ENCODE measurements at places on chromosomes 5 and 9.

DNA sequence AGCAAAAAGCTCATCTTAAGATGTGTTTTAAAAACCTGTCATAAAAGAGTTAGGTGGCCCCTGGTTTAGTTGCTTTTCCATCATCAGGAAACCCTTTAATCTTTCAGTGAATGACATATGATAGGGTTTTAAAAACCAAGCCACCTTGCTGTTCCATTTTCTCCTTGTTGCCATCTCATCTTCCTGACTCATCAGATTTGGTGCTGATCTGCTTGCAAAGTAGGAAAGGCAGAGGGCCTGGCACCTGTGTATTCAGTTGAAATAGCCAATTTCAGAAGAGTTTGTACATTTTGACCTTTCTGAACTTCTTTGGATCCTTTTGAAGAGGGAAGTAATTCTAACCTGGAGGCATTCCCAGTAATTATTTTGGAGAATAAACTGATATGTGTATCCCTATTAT, 272.7 kb downstream of the CD180 start:
- DNase-seq = no peak

- DNase-seq = no peak
Measured at GRCh38 chr5:176929654-176930053, 30.5 kb upstream of the HK3 start.

- DNase-seq = peak; percentile 40
Measured at GRCh38 chr9:3401221-3401954, 124.4 kb downstream of the RFX3 start.

DNA sequence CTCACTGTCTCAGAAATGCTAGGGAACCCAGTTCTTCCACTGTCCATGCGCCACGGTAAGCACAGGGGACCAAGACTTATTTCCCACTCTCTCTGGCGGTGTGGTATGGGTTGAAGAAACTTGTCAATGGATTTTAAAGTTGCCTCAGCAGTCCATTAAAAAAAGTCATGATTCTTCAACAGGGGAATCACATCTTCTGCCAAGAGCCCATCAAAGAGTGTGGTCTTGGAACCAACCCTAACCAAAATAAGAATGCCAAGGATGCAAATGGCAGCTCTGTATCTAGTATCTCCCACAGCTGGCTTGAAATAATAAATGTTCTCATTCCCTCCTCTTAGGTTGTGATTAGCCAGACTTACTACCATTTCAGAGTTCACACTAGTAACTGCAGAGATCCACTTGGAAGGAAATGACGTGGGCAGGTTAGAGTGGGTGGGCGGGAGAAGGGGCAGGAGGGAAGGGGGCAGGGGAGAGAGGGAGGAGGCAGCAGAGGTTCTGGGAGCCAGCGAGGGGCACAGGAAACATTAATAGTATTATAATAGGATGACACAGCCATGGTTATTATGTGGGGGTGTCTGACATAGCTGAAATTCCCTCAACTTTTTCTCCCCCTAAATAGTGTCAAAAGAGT, 17.6 kb downstream of the PTCH1 start:
- DNase-seq = no peak

DNA sequence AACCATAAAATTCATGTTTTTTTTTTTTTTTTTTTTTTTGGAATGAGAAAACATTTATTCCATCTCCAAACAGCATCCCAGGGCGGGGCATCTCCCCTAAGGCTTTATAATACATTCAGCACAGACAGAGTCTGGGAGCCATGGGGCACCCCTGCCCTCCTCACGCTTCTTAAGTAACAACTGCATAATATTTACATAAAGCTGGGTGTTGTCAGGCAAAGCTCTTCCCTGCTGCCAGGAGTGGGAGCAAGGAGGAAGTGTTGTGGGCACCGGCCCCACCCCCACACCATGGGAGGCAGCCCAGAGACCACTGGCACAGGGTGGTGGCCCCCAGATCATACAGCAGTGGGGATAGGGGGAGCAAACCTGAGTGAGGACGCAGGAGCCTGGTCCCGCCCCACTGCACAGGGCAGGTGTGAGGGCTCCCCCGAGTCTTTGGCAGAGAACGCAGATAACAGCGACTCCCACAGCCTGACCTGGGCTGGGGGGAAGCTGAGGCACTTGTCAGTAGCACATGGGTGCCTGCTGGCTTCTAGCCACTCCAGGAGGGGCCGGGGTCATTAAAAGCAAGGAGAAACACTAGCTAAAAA, 86.1 kb upstream of the CEP78 start:
- no peak for DNase-seq

- DNase-seq = peak; percentile 43
Measured at GRCh38 chr9:136327304-136327974, at the start of gene GPSM1. TSS of gene GPSM1 (plus strand) at chr9:136327539. CDS start at chr9:136327696, 157 bp downstream.

DNA sequence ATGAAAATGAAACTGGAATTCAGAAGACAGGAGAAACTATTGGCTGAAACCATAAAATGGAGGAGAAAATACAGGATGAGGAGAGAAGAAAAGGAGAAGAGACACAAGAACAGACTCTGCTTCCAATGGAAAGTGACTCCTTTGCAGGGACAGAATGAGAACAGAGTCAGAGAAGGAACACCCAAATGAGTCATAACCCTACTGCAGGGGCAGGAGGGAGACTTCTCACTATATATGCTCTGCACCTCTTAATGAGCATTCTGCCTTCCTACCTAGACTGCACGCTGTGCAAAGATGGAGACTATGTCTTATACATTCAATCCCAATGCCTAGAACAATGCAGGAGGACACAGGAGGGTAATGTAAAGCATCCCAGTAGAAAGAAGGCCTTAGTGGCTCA, 2.1 kb downstream of the SAXO1 start:
- no peak for DNase-seq

DNA sequence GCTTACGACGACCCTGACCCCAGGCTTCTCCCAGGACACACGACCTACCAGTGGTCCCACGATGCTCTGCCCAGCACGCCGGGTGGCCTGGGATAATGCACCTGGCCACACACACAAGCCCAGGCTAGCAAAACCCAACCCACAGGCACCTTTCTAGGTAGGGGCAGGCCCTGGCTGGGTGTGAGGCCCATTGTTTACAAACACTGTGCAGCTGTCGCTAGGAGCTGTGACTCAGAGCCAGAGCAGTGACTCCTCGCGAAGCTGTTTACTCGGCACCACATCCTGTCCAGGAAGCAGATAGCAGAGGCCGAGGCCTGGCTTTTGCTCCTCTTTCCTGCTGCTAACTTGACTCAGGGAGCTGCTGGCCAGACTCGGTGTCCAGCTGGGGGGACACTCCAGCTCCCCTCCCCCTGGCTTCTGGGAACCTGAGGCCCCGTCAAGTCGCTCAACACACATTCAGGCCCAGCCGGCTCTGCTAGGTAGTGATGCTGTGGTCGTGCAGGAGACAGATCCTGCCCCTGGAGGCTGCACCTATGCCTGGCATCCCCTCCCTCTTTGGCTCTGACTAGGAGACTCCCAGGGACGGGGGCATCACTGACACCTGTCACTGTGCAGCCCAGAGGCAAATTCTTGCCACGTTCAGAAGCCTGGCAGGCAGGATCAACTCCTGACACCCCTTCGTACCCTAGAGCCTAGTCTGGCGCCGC, 12.8 kb upstream of the RALGDS start:
- no peak for DNase-seq

GRCh38 chr9:73434826-73435225, 283.2 kb downstream of the ANXA1 start:
- DNase-seq = no peak

- DNase-seq = no peak
Measured at GRCh38 chr5:34822956-34823715, 15.8 kb upstream of the TTC23L start.

DNA sequence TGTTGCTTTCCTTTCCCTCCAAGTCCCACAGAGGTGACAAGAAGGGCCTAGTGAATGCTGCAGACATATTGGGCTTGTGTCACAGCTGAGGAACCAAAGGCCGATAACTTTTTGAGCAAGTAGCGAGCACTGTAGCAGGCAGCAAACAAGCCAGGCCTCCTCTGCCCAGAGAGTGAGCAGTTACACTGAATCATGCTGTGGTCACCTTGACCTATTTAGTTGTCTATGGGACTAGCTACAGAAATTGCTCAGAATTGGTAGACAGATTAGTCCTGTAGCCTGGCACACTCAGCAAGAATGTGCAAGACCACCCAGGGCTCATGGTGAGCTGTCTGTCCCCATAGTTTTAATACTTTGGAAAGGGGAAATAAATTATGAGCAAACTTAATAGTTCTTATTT, 25.2 kb downstream of the ZCCHC9 start:
- no peak for DNase-seq

GRCh38 chr5:42564689-42565356, 141.6 kb downstream of the GHR start:
- no peak for DNase-seq

- peak; percentile 39 for DNase-seq
Measured at GRCh38 chr5:134577796-134578577, 52.5 kb downstream of the JADE2 start.
